ENCODE measurements at places on chromosomes 4 and X.

DNA sequence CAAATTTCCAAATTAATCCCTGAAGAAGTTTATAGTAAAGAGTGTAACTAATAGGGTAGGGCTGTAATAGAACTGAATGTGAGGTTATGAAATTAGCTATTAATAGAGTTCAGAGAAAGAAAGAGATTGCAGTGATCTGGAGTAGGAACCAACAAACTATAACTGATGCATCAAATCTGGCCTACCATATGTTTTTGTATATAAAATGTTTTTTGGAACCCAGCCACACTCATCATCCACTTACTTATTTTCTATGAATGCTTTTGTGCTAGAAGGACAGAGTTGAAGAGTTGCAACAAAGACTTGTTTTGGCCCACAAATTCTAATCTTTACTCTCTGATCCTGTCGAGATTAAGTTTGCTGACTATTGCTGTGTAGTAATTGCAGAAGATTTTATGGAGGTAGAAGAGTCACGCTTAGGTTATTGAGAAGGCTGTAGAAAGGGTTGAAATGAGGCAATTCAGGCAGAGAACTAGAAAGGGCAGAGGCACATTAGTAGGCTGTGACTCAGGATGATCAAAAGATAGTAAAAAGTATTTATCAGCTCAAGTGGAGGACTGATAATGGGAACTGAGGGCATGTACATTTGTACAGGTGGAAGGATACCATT is 298.7 kb upstream of the EMCN start:
- no peak for DNase-seq

- DNase-seq = no peak
Measured at GRCh38 chrX:151754641-151755215, 20.2 kb downstream of the CNGA2 start.

GRCh38 chr4:104625706-104626105 is 131.0 kb upstream of the CXXC4 start:
- no peak for DNase-seq

GRCh38 chr4:135411251-135411650 is 1209.7 kb upstream of the PABPC4L start:
- no peak for DNase-seq

Data from stimulated activated CD8-positive, alpha-beta memory T cell treated with anti-CD3 and anti-CD28 coated beads, Interleukin-4, amount 100 ng/mL, for 4 hours (primary cell).